Stimulated activated CD8-positive, alpha-beta memory T cell treated with anti-CD3 and anti-CD28 coated beads, Interleukin-7, amount 100 ng/mL, for 4 hours (primary cell): ENCODE measurements at places on chromosomes 6 and 20.

DNA sequence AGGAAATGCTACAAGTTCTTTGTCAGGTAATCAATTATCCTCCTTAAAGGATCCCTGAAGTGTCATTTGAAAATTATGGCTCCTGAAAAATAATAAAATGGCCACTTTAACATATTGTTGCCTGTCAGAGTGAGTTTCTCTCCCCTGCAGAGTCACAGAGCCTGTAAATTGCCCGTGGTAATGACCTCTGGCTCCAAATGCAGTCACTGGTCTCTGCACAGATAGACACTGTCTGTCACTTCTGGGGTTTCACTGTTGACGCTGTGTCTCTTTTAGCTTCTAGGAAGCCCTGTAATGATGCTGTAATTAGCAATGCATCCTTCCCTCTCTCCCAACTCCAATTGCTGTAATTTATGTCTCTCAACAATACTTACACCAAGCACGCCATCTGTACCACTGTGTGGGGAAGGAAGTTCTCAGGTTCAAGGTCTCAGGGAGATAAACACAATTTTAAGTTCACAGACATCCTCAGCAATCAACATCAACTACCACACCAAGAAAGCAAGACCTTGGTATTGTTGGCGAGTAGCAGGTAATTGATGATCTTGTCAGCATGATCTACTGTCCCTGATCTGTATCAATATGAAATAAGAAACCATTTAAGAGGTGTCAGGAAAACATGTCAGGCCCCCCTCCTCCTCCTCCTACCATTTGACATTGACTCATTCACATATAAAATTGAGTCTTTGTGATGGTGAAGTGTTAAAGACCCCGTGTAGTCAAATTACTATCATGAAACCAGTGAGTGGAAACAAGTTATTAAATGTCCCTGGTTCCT, 91.2 kb upstream of the SULF2 start:
- DNase-seq = no peak

DNA sequence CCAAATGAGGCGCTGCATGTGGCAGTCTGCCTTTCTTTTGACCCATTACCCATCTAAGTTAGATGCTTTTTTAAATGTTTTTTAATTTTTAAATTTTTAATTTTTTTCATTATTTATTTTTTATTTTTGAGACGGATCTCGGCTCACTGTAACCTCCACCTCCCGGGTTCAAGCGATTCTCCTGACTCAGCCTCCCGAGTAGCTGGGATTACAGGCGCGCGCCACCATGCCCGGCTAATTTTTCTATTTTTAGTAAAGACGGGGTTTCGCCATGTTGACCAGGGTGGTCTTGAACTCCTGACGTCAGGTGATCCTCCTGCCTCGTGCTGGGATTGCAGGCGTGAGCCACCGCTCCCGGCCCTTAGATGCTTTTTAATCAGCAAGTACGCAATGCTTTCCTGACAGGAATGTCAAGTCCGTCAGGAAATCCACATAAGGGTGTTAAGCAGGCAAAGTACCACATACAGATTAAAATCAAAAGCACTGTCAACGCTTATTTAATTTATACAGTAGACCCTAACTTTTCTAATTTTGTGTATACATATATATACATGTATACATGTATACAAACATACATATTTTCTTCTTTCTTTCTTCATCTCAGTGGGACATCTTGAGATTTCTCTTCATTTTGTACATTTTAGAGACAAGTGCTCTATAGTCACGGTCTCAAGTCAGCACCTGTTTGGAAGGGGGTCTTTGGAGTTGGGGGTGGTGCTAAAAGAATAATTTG, 995 bp upstream of the GSTA4 start:
- DNase-seq = peak; percentile 12

- DNase-seq = no peak
Observed at GRCh38 chr6:37481711-37482605, 17.7 kb downstream of the CCDC167 start.

GRCh38 chr6:26556263-26557070, 18.3 kb downstream of the HMGN4 start:
- no peak for DNase-seq

DNA sequence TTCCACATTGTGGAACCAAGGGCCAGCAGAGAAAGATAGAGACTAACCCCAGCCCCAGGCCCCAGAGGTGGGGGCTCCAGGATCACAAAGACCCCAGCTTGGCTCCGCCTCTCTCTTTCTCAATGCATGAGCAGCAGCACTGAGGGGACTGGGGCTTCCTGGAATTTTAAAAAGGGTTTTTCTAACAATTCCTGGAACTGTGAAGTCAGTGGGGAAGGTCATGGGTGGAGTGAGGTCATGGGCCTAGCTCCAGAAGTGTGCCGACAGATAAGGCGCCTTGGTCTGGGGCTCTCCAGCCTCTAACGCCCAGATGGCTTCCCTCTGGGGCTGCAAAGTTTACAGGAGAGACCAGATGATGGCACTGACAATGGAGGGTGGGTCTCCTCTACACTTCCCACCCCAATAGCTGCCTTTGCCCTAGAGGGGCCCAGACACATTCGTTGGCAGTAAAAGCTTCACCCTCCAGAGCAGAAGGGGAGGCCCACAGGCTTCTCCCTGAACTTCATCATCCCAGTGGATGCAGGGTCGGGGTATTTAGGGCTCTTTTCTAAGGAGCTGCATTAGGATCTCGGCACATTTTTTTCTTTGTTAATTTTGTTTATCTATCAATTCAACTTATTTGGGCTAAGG, 46.9 kb upstream of the CD93 start:
- DNase-seq = no peak

DNA sequence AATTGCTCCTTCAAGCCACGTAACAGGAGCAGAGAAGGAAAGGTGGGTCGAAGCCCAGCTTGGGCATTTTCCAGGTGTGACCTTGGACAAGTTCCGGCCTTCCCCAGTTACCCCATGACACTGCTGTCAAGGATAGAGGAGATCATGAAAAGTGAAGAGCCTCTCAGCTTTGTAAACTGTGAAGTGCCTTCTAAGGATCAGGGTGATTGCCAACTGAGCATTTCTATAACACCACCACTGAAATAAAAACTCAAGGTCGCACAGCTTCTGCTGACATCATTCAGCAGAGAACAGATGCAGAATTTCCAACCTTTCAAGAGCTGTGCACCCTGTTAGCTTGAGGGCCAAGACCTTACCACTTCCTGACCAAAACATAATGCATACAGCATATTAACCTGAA, 24.0 kb upstream of the ZMYND8 start:
- no peak for DNase-seq

- no peak for DNase-seq
Observed at GRCh38 chr6:54192993-54193392, 81.8 kb downstream of the MLIP start.

- peak; percentile 79 for DNase-seq
Observed at GRCh38 chr6:109690737-109691621, at the start of the genes AK9 and FIG4. Gene AK9, minus strand, starts transcription at chr6:109691202. Its CDS starts 15,457 bp downstream, at chr6:109675745. Gene FIG4, plus strand, starts transcription at chr6:109691296. Its CDS starts 140 bp downstream, at chr6:109691436.

- DNase-seq = no peak
Observed at GRCh38 chr6:163764565-163764964, 350.0 kb downstream of the QKI start.

GRCh38 chr6:21501815-21502214, 91.7 kb upstream of the SOX4 start:
- DNase-seq = no peak

GRCh38 chr20:38843346-38843745, 37.8 kb downstream of the PPP1R16B start:
- DNase-seq = peak; percentile 29

GRCh38 chr6:34247481-34248197, 1.2 kb downstream of the SMIM29 start:
- DNase-seq = no peak

DNA sequence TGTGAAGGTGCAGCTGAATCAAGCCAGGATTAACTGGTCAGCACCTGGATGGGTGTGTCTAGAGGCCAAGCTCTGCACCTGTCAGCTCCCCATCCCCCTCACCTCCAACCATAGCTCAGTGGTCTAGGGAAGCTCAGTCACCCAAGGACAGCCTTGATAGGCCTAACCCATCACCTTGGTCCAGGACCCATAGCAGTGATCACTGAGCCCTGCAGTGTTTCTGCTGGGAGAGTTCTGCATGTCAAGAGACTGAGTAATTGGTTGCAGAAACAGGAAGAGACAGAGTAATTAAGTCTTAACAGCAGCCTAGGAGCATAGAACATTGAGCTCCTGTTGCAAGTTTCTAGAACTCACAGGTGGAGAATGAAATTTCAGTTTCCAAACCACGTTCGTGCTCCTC, 18.7 kb upstream of the RALGAPB start:
- no peak for DNase-seq

GRCh38 chr6:113644861-113645575, 212.1 kb upstream of the MARCKS start:
- no peak for DNase-seq

- no peak for DNase-seq
Observed at GRCh38 chr20:18623156-18623910, 35.5 kb downstream of the DTD1 start.

DNA sequence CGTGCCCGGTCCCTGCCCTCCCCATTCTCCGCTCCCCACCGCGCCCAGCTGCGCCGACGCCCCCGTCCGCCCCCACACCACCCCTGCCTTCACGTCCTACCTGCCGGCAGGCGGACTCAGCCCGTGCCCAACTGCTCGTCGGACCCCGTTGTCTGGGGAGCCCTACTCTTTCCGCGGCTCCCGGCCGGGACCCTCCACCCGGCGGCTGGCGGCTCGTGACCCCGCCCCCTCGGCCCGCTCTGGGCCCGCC, at the start of gene SERAC1:
TSS of gene SERAC1 (minus strand) at position 223 of the 250 bp plus-strand sequence. CDS start 9,899 bp downstream, outside the sequence.
- DNase-seq = no peak

GRCh38 chr6:62042429-62042828, 243.6 kb downstream of the KHDRBS2 start:
- no peak for DNase-seq

GRCh38 chr6:135922174-135922573, 70.7 kb downstream of the PDE7B start:
- no peak for DNase-seq

GRCh38 chr20:17681726-17682102, 328 bp downstream of the RRBP1 start:
- DNase-seq = no peak

- DNase-seq = no peak
Observed at GRCh38 chr6:111648100-111648499, 42.4 kb upstream of the TRAF3IP2 start.

GRCh38 chr20:47392721-47393073, 36.2 kb upstream of the ZMYND8 start:
- no peak for DNase-seq

DNA sequence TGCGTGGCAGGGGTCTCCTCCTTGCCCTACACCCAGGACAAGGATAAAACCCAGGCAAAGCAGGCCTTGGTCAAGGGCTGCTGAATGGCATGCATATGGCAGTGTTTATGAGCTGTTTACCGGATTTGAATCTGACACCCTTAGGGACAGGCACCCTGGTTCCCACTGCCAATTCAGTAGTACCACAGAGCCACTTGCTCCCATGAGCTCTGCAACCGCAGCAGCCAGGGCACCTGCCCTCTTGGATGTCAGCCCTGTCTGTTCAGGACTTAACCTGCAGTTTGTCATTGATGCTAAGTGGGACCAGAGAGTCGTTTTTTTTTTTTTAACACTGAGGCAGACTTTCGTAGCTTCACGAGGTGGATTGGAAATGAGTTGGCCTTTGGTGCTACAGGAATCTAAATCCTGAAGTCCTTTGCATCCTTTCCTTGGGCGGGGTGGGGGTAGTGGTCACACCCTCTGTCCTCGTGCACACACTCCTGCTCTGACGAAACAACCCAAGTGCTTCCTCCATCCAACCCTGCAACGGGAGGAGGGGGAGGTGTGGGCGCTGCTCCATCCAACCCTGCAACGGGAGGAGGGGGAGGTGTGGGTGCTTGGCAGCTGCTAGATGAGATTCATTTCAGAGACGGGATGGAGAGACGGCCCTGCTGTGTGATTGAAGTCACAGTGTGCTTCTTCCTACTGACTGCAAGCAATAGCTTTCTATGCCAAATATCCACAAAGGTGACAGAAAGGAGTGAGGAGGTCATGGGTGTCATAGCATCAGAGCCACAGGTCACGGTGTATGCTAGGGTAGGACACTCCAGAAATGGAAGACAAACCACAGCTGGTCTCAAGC, 166.5 kb downstream of the SMOC2 start:
- no peak for DNase-seq

DNA sequence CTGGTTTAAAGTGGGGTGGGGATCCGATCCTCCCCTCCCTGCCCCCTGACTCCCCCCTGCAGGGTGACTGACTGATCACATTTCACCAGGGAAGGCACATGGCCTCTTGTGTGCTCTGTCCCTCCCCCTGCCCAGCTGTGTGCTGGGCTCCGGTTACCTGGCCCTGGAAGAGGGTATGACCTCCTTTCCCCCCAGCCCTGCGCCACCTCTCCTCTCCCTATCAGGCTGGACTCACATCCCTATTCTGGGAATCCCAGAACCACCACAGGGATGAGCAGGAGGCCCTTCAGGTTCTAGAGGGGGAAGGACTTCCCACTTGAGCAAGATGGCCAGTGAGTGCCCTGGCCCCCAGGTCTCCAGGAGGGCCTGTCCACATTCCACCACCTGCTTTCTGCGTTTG, 2.1 kb upstream of the IP6K3 start:
- no peak for DNase-seq

- no peak for DNase-seq
Observed at GRCh38 chr6:136921381-136921935, 643 bp upstream of the SLC35D3 start.

- no peak for DNase-seq
Observed at GRCh38 chr6:25389471-25389870, 110.3 kb downstream of the CARMIL1 start.
